ENCODE measurements at places on chromosomes 11 and 22. TPM values are rescaled to one million over a fixed set of nuclear protein-coding genes. Genes with fewer than 3 reads are reported as not detected.
A peak's percentile ranks its signal among the peaks of the same experiment; 100 is the strongest.

DNA sequence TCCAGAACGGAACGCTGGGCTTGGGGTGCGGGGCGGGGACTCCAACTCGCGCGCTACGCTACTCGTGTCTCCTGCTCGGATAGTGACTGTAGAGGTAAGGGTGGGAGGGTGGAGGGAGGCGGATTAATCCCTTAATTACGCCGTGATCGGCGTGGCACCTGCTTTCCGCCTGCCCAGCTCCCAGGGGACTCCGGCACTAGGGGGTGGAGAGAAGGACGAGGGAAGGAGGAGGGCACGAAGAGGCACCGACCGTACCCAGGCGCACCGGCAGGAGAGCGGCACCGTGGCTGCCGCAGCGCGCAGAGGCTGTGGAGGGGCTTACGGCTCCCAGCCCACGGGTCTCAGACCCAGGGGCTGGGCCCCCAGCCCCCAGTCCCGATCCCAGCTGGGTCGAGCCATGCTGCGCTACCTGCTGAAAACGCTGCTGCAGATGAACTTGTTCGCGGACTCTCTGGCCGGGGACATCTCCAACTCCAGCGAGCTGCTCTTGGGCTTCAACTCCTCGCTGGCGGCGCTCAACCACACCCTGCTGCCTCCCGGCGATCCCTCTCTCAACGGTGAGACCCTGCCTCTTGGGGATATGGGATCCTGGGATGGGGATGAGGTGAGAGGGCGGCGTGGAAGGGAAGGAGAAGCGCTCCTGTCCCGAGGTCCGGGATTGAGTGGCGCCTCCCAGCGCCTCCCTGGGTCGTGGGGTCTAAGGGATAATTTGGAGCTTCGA lies at the start of gene ROBO3:
TSS of gene ROBO3 (plus strand) at position 252 of the 721 bp plus-strand sequence. CDS start at position 398, 146 bp downstream.
- H3K4me3 ChIP-seq, result peak within 1 kb of the TSS; percentile 18
- no peak for DNase-seq
- H3K27me3 ChIP-seq, result peaks cover 100% of the 10 kb centered on the region
- H3K4me1 ChIP-seq, result peaks cover 39% of the 10 kb centered on the region
- no peak within 1 kb of the TSS for H3K27ac ChIP-seq
- H3K36me3 ChIP-seq, result no peaks in the 10 kb centered on the region

DNA sequence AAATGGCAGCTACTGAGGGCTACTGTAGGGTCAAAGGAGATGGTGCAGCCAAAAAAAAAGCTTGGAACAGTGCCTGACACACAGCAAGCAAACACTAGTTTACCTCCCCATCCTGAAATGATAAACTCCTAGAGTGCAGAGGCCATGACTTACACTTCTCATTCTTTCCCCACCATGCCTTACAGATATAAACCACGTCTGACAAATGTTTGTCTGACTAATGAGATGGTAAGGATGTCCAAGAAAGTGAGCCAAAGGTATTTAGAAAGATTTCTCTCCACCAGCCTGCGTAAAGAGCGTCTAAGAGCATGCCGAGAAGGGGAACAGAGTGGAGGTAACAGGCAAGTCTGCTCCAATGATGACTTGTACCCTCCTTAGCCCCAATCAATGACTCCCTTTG lies 99.0 kb downstream of the LARGE1 start:
- H3K4me3 ChIP-seq, result no peak overlapping the region
- peaks cover 7% of the 10 kb centered on the region for H3K4me1 ChIP-seq
- H3K27me3 ChIP-seq, result no peaks in the 10 kb centered on the region

GRCh38 chr11:34519595-34520235 lies 6.1 kb upstream of the ELF5 start:
- H3K27me3 ChIP-seq, result peaks cover 6% of the 10 kb centered on the region
- no peak overlapping the region for H3K27ac ChIP-seq
- H3K4me3 ChIP-seq, result no peak overlapping the region

- H3K27ac ChIP-seq, result no peak overlapping the region
- H3K27me3 ChIP-seq, result no peaks in the 10 kb centered on the region
- DNase-seq, result no peak
- no peaks in the 10 kb centered on the region for H3K4me1 ChIP-seq
- no peaks in the 10 kb centered on the region for H3K36me3 ChIP-seq
Measured at GRCh38 chr11:37390576-37391083, 792.6 kb upstream of the RAG2 start.

DNA sequence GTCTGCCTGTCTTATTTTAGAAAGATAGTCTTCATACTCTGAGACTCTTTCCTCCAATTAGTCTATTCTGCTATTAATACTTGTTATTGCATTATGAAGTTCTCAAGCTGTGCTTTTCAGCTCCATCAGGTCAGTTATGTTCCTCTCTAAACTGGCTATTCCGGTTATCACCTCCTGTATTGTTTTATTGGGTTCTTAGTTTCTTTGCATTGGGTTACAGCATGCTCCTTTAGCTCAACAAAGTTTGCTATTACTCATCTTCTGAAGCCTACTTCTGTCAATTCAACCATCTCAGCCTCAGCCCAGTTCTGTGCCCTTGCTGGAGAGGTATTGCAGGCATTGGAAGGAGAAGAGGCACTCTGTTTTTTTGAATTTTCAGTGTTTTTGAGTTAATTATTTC lies 21.0 kb upstream of the OR5AK2 start:
- no peaks in the 10 kb centered on the region for H3K36me3 ChIP-seq
- no peaks in the 10 kb centered on the region for H3K4me1 ChIP-seq
- no peaks in the 10 kb centered on the region for H3K27me3 ChIP-seq
- no peak overlapping the region for H3K4me3 ChIP-seq

GRCh38 chr11:17313349-17314231 lies 37.1 kb downstream of the NUCB2 start:
- H3K36me3 ChIP-seq, result peaks cover 96% of the 10 kb centered on the region
- no peaks in the 10 kb centered on the region for H3K27me3 ChIP-seq
- no peaks in the 10 kb centered on the region for H3K4me1 ChIP-seq
- no peak overlapping the region for H3K27ac ChIP-seq
- DNase-seq, result no peak

DNA sequence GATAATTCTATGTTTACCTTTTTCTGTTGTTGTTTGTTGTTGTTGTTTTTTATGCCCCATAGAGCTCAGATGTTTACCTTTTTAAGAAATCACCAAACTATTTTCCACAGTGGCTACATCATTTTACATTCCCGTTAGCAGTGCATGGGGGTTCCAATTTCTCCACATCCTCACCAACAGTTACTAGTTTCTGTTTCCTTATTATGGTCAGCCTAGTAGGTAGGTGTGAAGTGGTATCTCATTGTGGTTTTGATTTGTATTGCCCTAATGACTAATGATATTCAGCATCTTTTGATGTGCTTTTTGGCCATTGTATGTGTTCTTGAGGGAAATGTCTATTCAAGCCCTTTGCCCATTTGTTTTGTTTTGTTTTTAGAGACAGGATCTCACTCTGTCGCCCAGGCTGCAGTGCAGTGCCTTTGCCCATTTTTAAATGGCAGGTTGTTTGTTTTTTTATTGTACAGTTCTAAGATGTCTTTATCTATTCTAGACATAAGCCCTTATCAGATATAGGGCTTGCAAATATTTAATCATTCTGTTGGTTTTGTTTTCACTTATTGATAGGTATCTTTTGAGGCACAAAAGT lies 27.5 kb downstream of the CHEK2 start:
- H3K36me3 ChIP-seq, result no peaks in the 10 kb centered on the region
- no peak overlapping the region for H3K4me3 ChIP-seq
- no peak overlapping the region for H3K27ac ChIP-seq

GRCh38 chr11:64745521-64746328 lies 1.8 kb upstream of the RASGRP2 start:
- DNase-seq, result no peak
- H3K4me3 ChIP-seq, result peak overlapping the region; percentile 59
- H3K4me1 ChIP-seq, result peaks cover 30% of the 10 kb centered on the region
- peak overlapping the region; percentile 95 for H3K27ac ChIP-seq
- no peaks in the 10 kb centered on the region for H3K27me3 ChIP-seq
- no peaks in the 10 kb centered on the region for H3K36me3 ChIP-seq

HRAS gene
- 100 TPM for total RNA-seq

RAB38 gene
- total RNA-seq, result 49.0 TPM

OR8G1 gene
- not detected for total RNA-seq
